SJSA1 (cell line): ENCODE measurements at places on chromosomes 16 and 17.

DNA sequence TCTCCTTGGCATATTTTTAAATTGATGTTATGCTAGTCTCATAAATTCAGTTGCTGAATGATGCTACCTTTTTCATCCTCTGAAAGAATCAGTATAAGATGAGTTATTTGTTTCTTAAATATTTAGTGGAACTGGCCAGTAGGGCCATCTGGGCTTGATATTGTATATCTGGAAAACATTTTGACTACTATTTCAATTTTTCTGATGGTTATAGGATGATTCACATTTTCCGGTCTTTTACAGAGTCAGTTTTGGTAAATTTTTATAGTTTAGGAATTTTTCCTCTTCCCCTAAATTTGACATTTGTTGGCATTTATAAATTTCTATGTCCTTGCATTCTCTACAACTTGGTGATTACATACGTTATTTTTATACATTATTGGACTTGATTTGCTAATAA lies 296.3 kb upstream of the AXIN2 start:
- no peak for DNase-seq

DNA sequence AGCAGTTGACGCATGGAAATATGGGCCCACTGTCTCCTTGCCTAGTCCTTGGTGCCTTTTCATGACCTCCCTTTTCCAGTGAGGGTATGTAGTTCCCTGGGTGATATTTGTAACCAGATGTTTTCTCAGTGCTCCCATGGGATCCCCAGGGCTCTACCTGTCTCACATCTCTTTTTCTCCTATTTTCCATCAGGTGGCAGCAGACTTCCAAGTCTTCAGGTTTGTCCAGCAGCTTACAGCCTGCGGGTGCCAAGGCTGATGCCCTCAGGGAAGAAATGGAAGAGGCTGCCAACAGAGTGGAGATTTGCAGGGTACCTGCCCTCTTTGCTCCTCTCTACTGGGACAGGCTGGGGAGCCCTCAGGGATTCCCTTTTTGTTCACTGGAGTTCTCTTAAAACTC lies 89.1 kb downstream of the ELAC2 start:
- DNase-seq = no peak

GRCh38 chr17:57505841-57506773 lies 239.0 kb downstream of the CCDC182 start:
- no peak for DNase-seq

- DNase-seq = no peak
Observed at GRCh38 chr16:19230575-19230974, 55.0 kb upstream of the CLEC19A start.

DNA sequence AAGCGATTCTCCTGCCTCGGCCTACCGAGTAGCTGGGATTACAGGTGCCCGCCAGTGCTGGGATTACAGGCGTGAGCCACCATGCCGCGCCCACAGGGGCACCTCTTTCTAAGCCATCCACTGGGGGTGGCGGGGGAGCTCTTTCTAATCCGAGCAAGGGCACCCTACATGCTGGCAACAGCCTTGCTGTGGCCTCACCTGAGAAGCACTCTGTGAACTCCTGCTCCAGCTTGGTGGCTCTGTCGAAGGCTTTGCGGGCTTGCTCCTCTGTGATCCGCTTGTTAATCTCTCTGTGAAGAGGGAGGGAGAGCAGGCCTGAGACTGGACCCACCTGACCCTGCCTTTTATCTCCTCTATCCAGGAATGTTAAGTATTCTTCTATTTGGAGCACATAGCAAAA lies 11.9 kb upstream of the ASGR1 start:
- no peak for DNase-seq
